ENCODE measurements at places on chromosomes 11 and 22.
A peak's percentile ranks its signal among the peaks of the same experiment; 100 is the strongest.

- DNase-seq, result no peak
These were observed 28.5 kb downstream of the AASDHPPT start for GRCh38 chr11:106105986-106106385.

GRCh38 chr11:80849253-80849652, 1408.4 kb upstream of the TENM4 start:
- DNase-seq, result no peak

DNA sequence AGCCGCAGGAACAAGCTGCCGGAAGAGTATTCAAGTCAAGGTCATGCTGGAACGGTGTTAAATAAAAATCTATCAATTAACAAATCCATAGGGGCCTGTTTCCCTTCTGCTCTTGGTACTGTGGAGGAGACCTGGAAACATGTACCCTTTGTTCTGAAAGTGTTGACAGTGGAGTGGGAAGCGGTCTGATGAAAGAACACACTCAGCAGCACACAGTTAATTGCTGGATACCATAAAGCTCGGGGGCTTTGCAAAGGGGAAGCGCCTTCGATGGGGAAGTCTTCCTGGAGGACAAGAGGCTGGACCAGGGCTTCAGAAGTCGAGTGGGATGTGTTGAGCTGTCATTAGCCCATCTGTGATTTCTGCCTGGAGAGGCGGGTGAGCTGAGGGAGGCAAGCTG, 112.5 kb upstream of the CLPB start:
- DNase-seq, result peak; percentile 47

- peak; percentile 8 for DNase-seq
These were observed 74.4 kb downstream of the ARHGAP32 start for GRCh38 chr11:129117595-129118350.

GRCh38 chr11:68641880-68642279, 42.5 kb upstream of the GAL start:
- DNase-seq, result no peak

- no peak for DNase-seq
These were observed 47.5 kb downstream of the CDKN1C start for GRCh38 chr11:2838091-2838490.

DNA sequence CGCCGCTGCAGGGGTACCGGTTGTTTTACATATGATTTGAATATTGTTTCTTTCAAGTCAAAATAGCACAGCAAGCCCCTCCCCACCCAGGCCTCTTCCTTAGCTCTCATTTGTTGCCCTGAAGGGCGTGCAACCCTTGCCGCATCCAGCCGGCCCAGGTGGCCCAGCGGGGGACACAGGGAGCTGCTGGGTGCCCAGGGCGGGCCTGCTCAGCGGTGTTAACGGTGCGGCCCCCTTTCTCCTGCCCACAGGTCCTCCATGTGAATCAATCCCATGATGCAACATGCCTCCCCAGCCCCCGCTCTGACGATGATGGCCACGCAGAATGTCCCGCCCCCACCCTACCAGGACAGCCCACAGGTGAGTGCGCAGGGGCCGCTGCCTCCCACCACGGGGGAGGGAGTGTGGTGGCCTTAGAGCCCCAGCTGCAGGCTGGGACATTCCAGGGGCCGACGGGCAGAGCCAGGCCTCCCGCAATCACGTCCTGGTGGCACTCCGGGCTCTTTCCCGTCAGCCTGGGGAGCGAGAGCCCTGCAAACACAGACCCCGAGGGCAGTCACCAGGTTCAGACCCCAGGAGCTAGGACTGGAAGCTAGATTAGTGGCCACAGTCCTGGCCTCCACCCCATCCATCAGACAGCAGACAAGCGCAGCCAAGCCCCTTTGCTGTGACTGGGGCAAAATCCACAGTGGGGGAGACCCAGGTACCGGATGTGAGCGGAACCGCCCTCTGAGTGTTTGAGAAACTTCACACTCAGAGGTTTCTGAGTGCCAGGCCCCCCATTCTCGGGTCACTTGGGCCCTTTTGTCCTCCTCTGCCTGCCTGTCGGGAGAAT, 144.8 kb downstream of the FEZ1 start:
- no peak for DNase-seq

DNA sequence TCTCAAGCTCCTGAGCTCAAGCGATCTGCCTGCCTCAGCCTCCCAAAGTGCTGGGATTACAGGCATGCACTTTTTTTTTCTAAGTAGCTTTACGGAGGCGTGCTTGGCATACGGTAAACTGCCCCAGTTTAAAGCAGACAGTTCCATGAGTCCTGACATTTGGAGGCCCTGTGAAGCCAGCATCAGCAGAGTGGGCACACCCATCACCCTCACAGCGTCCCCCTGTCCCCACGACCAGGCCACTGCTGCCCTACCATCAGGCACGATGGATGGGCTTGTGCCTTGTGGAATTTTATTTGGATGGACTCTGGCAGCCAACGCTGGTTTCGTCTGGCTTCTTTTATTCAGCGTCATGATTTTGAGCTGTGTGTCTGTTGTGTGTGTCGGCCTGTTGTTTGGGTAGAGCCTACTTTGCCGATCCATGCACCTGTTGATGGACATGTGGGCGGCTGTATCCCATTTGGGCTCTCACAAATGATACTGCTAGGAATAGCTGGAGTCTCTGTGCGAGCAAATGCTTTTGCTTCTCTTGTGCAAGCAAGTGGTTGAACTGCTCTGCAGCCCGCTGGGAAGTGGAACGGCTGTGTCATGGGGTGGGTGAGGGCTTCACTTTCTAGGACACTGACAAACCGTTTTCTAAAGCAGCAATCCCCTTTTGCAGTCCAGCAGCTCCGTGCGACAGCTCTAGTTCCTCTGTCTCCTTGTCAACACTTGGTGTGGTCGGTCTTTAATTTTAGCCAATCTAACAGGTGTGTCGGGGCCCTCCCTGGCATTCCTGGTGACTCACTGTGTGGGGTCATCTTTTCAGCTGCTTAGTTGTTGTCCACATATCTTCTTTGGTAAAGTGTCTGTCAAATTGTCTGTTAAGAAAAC, 23.8 kb downstream of the KCNQ1 start:
- DNase-seq, result no peak

GRCh38 chr11:131070365-131070764, 154.1 kb upstream of the SNX19 start:
- DNase-seq, result no peak

GRCh38 chr22:44842417-44842816, 90.0 kb downstream of the ARHGAP8 start:
- DNase-seq, result no peak

DNA sequence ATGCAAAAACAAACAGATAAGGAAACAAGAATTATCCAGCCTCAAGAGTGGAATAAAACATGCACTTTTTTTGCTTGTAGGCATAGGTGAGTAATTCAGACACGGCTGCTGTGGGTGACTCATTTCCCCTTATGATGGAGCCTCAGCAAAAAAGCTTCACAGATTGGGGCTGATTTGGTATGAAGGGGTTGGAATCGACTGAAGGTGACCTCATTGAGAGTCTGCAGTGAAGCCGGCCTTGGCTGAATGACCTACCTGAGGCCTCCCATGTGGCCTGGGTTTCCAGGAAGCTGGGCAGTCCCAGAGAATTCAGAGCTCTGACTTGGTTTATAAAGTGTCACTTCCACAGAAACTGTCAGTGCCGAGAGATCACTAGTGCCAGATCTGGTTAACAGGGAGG, 34.2 kb upstream of the VPREB1 start:
- DNase-seq, result no peak

DNA sequence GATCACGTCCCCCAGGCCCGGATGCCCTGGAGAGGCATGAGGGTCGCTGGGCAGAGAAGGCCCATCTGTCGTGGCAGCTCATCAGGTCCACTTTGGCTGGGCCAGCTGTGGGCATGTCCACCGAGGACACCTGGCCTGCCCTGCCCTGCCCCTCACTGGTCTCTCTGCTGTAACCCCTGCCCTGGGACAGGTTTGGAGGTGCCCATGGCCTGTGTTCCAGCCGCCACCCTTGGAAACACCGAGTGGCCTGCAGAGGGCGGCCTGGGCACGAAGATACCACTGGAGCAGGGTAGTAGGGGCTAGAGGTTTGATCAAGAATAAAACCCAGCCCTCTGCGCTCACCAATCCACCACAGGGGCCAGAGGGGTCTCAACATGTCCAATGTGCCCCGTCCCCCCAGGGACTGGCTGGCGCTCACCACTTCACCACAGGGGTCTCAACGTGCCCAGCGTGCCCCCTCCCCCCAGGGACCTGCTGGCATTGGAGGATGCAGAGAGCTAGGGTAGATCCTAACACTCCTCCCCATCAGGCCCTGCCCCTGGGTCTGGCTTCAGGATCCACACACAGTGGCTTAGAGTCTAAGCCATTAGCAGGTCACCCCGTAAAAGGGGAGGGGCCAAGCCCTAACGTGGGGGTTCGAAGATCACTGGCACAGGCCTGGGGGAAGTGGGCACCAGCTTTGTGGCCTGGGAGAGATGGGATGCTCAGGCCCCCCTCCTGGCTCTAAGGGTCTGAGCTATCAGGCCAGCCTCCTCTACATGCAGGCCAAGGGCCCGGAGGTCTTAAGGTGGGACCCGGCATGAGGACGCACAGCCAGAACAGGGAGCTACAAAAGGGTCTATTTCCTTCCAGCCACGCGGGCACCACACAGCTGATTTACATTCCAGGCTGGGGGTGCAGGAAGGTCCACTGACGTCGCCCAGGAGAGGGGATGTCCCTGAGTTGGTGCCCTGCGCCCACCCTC, 1.3 kb upstream of the HDAC10 start:
- DNase-seq, result peak; percentile 38

DNA sequence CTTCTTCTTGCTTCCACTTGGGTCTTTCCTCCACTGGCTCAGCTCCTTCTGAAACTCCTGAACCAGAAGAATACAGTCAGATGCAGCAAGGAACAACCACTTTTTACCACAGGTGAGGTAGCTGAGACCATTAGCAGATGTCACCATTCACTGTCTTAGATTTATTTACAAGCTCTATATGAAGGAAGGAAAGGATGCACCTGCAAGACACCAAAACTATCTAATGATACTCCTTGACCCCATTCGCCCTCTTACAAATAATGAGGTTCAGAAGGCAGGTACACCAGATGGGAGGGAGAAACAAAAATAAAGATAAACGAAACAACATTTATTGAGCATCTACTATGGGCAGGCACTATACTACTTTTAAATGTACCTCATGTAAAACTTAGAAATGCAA, 10.3 kb downstream of the TFIP11 start:
- DNase-seq, result no peak

- DNase-seq, result no peak
These were observed 81.3 kb upstream of the TP53I11 start for GRCh38 chr11:45031912-45032519.

DNA sequence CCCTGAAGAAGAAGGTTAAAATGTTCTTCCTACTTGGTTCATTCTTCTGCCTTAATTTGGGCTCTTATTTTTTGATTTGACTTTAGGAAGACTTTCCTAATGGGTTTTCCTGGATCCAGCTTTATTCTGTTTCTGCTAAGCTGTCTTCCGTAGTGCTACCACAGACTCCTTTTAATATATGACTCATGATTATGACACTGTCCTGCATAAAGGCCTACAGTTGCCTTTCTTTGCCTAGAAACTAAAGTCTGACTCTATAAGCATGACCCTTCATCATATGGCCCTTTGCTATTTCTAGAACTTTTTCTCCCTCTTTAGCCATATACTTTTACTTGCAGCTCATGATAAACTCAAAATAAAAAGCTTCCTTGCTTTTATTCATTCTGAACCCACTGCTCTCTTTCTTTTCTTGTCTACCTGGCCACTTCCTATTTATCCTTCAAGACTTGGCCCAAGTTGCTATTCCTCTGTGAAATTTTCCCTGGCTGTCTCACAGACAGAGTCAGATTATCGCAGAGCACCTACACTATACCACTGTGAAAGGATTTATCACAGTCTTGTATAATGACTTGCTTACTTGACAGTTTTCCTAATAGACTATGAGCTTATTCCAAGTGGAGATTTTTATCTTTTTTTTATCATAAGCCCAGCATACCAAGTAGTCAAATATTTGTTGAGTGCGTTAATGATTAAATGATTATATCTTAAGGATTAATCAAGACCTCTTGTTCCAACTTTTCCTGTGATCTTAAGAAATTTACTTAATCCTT, 24.7 kb downstream of the TBCEL start:
- DNase-seq, result no peak

GRCh38 chr22:40043081-40043480, 48.3 kb downstream of the FAM83F start:
- DNase-seq, result no peak
